Type B pancreatic cell (in vitro differentiated cells): ENCODE measurements at places on chromosomes 1 and 21. TPM values are rescaled to one million over a fixed set of nuclear protein-coding genes. Genes with fewer than 3 reads are reported as not detected.
A peak's percentile ranks its signal among the peaks of the same experiment; 100 is the strongest.

DNA sequence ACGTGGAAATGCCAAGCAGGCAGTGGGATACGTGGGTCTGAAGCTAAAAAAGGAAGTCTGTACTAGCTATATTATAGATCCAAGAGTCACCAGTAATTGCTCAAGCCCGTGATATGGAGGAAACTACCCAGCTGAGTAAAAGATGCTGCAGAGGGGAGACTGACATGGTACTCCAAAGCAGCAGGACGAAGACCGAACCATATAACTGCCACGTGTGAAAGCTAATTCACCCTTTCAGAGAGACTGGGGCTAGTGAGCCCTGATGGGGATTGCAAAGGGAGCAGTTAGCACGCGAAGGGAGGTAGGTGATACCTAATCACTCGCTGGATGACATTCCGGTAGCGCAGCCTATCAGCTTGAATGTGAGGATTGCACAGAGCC is 316 bp downstream of the AP4B1 start:
- peak overlapping the region; percentile 98 for H3K27ac ChIP-seq
- no peaks in the 10 kb centered on the region for H3K27me3 ChIP-seq
- H3K36me3 ChIP-seq = peaks cover 13% of the 10 kb centered on the region

GRCh38 chr1:64046891-64047290 is 156.5 kb upstream of the UBE2U start:
- H3K4me3 ChIP-seq = no peak overlapping the region
- H3K36me3 ChIP-seq = peaks cover 9% of the 10 kb centered on the region
- H3K4me1 ChIP-seq = peaks cover 38% of the 10 kb centered on the region
- H3K27ac ChIP-seq = no peak overlapping the region
- no peaks in the 10 kb centered on the region for H3K27me3 ChIP-seq

DNA sequence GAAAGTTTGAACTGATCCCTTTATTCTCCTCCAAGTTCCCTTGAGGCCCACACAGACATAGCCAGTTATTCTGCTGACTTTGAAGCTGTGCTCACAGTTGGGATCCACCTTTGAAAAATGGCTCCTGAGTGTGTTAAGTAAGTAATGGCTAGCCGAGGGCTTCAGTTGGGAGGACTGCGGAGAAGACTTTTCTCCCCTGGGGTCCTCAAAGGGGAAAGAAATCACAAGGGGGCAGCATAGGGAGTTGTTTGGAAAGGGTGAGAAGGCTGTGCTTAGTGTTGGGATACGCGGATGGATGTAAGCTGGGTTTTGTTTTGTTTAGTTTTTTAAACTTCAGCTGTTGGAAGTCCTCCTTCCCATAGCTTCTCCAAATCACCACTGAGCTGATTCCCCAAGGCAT is 8.3 kb downstream of the PGM1 start:
- peaks cover 3% of the 10 kb centered on the region for H3K27me3 ChIP-seq
- peaks cover 11% of the 10 kb centered on the region for H3K4me1 ChIP-seq
- H3K4me3 ChIP-seq = no peak overlapping the region
- DNase-seq = no peak
- peaks cover 6% of the 10 kb centered on the region for H3K36me3 ChIP-seq

- no peak overlapping the region for H3K27ac ChIP-seq
- no peaks in the 10 kb centered on the region for H3K27me3 ChIP-seq
- no peak overlapping the region for H3K4me3 ChIP-seq
- H3K36me3 ChIP-seq = no peaks in the 10 kb centered on the region
- DNase-seq = no peak
Measured at GRCh38 chr21:42819861-42820615, 59.3 kb downstream of the WDR4 start.

- peaks cover 6% of the 10 kb centered on the region for H3K4me1 ChIP-seq
- H3K36me3 ChIP-seq = no peaks in the 10 kb centered on the region
- H3K27me3 ChIP-seq = peaks cover 5% of the 10 kb centered on the region
- H3K4me3 ChIP-seq = no peak overlapping the region
- no peak for DNase-seq
- H3K27ac ChIP-seq = no peak overlapping the region
Measured at GRCh38 chr1:244067893-244068292, 16.8 kb downstream of the ZBTB18 start.

DNA sequence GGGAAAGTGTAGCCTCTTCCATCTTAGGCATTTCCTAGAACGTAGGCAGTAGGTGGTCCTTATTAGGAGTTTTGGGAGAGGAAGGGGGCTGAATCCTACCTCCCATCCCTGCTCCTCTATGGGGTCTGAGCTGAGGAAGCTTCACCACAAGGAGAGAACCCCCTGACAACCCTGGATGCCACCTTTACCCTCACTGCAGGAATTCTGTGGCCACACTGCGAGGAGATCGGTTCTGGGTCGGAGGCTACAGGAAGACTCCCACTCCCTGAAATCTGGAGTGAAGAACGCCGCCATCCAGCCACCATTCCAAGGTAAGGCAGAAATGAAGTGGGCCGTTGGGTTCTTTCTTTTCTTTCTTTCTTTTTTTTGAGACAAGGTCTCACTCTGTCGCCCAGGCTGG is 1.5 kb downstream of the MX1 start:
- H3K36me3 ChIP-seq = no peaks in the 10 kb centered on the region
- H3K27me3 ChIP-seq = peaks cover 31% of the 10 kb centered on the region
- no peak overlapping the region for H3K4me3 ChIP-seq

DNA sequence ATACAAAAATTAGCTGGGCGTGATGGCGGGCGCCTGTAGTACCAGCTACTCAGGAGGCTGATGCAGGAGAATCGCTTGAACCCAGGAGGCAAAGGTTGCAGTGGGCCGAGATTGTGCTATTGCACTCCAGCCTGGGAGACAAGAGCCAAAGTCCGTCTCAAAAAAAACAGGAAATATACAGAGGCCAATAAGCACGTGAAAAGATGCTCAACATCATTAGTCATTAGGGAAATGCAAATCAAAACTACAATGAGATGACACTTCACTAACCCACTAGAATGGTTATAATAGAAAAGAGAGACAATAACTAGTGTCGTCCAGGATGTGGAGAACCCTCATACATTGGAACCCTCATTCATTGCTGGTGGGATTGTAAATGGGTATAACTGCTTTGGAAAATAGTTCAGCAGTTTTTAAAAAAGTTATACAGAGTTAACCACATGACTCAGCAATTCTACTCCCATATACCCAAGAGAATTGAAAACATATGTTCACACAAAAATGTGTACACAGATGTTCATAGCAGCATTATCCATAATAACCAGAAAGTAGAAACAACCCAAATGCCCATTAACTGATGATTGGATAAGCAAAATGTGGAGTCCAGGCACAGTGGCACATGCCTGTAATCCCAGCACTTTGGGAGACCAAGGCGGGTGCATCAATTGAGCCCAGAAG is 6.4 kb upstream of the E2F2 start:
- no peak for DNase-seq
- H3K4me1 ChIP-seq = peaks cover 12% of the 10 kb centered on the region
- H3K4me3 ChIP-seq = no peak overlapping the region
- H3K27ac ChIP-seq = peak overlapping the region; percentile 39

DNA sequence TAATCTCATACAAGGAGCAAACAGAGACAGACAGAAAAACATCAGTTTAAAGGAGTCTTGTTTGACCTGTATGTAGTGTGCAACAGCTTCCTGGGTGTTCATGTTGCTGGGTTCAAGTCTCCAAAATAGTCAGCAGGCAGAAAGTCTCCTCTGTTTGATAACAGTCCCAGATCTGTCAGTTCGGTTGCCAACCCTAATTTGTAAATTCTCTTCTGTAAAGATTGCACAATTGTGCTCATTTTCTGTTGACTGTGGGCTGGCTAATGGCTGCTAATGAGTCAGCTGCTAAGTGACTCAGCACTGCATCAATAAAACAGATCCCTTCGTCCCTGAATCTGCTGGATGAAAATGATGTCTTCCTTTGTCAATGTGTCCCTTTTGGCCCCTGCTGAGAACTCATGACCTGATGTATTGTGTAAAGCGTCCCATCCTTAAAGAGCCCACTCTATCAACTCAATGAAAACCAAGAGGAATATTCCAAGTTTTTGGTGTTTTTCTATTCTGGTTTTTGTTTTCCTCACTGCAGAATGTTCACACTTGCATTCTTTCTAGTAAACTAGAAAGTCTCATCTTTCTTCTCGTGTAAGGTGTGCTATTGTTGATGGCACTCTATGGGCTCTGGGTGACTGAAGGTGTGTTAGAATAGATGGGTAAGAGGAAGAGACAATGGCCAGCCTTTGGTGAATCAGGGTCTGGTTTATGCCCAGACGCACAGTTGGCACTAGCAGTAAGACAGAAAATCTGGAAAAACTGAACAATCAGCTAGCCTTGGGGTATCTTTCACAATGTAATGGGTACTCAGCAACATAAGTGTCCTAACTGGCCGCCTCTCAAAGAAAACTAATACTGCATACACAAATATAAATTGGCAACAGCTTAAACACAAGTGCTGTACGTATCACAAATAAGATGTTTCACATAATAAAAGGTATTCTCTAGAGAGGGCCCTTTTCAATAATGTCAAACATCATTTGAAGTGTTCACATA is 75.1 kb upstream of the SIPA1L2 start:
- no peak for DNase-seq
- H3K4me1 ChIP-seq = peaks cover 10% of the 10 kb centered on the region
- no peaks in the 10 kb centered on the region for H3K36me3 ChIP-seq
- H3K27ac ChIP-seq = peak overlapping the region; percentile 5

- no peak for DNase-seq
- H3K27me3 ChIP-seq = peaks cover 65% of the 10 kb centered on the region
- H3K36me3 ChIP-seq = no peaks in the 10 kb centered on the region
Measured at GRCh38 chr1:155079487-155080311, 1.1 kb downstream of the EFNA3 start.

- H3K27me3 ChIP-seq = no peaks in the 10 kb centered on the region
- no peak overlapping the region for H3K4me3 ChIP-seq
- H3K27ac ChIP-seq = no peak overlapping the region
- no peak for DNase-seq
- H3K36me3 ChIP-seq = no peaks in the 10 kb centered on the region
Measured at GRCh38 chr1:187877220-187877619, 1048.5 kb downstream of the PLA2G4A start.

DNA sequence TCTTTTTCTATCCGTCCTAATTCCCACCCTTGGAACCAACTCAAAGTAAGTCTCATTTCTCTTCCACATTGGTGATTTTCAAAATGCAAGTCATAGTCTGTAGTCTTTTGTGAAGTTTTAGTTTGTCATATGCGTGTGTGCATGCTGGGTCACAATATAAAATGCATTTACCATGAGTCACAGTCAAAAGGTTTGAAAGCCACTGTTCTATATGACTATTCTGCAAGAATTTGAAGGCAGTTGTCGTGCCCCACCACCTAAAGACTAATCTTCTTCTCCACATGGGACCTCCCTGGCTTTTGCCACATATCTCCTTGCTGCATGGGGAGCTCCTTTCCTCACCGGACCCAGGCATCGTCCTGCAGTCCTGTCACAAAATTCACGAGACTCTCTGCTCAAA is 1.6 kb downstream of the STPG1 start:
- H3K27ac ChIP-seq = no peak overlapping the region
- no peak for DNase-seq
- peak overlapping the region; percentile 34 for H3K4me3 ChIP-seq
- H3K27me3 ChIP-seq = no peaks in the 10 kb centered on the region

DNA sequence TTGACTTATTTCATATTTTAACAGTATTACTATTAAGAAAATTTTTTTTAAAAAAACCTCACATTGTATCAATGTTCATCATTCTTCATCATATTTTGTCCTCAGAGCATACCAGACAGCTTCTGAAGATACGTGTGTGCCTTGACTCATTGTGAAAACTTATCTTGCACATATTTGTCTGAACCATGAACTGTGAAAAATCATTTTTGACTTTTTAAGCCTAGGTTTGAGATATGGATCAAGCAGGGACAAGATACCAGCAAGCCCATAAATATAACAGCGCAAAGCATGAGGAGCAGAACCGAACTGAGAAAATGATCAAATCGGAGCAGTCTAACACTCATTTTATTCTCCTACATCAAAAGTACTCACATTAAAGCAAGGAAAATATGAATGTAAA is 506.0 kb downstream of the BRINP3 start:
- H3K27me3 ChIP-seq = no peaks in the 10 kb centered on the region
- no peak overlapping the region for H3K27ac ChIP-seq
- H3K4me3 ChIP-seq = no peak overlapping the region
- H3K36me3 ChIP-seq = no peaks in the 10 kb centered on the region
- H3K4me1 ChIP-seq = peaks cover 6% of the 10 kb centered on the region

DNA sequence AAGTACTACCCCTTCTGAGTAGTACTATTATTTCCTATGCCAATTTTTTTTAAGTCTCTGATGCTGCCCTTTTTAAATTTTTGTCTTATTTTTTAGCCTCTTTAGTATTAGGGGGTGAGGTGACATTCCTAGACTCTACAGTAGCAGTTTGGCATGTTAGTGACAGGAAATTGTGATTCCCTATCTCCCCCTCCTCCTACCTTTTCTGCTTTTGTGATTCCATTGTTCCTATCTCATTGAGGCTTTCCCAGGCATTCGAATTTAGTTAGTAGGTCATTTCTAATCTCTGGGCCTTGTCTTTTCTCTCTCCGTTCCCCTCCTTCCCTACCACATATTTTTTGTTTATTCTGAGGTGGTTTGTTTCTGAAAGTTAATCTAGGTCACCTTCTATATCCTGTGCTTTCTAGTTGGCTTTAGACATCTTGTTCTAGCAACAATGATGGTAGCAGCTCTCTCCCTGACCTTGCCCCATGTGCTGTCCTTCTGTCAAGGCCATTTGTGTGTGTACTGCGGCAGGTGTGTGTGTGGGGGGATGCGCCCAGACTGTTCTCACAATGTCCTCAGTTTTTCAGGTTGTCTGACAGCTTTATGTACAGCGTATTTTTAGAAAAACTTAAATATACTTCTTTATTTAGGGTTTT is 21.5 kb downstream of the SEMA6C start:
- H3K27me3 ChIP-seq = no peaks in the 10 kb centered on the region
- H3K36me3 ChIP-seq = no peaks in the 10 kb centered on the region
- no peak overlapping the region for H3K27ac ChIP-seq
- no peak overlapping the region for H3K4me3 ChIP-seq
- no peaks in the 10 kb centered on the region for H3K4me1 ChIP-seq
- DNase-seq = no peak

GRCh38 chr1:229027622-229028182 is 243.2 kb upstream of the RAB4A start:
- no peaks in the 10 kb centered on the region for H3K36me3 ChIP-seq
- peak overlapping the region; percentile 50 for H3K27ac ChIP-seq
- peak overlapping the region; percentile 55 for H3K4me3 ChIP-seq
- no peaks in the 10 kb centered on the region for H3K27me3 ChIP-seq

DNA sequence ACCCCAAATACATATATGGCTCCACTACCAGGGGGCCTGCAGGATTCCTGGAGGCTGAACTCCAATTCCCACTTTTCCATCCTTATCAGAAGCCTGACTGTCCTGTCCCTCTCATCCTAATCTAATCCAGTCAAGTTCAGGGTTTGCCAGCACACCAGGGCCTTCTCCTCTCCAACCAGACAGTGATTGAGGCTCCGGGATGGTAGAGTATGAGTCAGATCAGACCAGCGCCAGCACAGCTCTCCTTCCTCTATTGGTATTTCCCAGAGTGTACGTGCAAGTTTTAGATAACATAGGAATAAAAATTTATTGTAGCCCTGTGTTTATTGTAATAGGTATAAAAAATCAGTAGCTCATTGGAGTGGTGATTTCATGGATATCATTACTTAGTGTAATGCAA is 24.5 kb upstream of the RCSD1 start:
- H3K27ac ChIP-seq = no peak overlapping the region
- H3K4me1 ChIP-seq = peaks cover 6% of the 10 kb centered on the region
- H3K27me3 ChIP-seq = peaks cover 3% of the 10 kb centered on the region
- no peak for DNase-seq

- H3K27me3 ChIP-seq = peaks cover 5% of the 10 kb centered on the region
- H3K36me3 ChIP-seq = no peaks in the 10 kb centered on the region
- peaks cover 19% of the 10 kb centered on the region for H3K4me1 ChIP-seq
- H3K27ac ChIP-seq = no peak overlapping the region
- H3K4me3 ChIP-seq = no peak overlapping the region
- DNase-seq = no peak
Measured at GRCh38 chr1:219460896-219461815, 151.7 kb downstream of the ZC3H11B start.

The DDAH1 gene
- total RNA-seq = 27.7 and 28.6 TPM in 2 replicates

The MFAP2 gene
- 112 and 158 TPM in 2 replicates for total RNA-seq
